AG04449 (cell line): ENCODE measurements at places on chromosomes 7 and 10.
A peak's percentile ranks its signal among the peaks of the same experiment; 100 is the strongest.

DNA sequence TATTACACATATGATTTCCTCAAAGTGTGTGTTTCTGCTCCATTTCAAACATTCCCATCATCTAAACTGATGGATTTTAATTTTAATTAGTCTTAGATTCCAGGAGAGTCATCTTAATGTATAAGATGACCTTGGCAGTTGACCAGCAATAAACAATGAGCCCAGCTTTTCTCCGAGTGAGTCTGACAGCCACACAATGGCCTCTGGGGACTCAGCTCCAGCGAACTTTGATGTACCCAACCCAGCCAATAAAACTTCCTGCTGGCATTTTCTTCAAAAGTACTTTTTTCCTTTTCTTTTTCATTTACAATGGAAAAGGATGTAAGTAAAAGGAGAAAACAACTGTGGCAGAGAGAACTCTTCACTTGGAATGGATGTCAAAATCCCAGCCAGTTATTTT, 139.1 kb upstream of the CTBP2 start:
- no peak for DNase-seq

DNA sequence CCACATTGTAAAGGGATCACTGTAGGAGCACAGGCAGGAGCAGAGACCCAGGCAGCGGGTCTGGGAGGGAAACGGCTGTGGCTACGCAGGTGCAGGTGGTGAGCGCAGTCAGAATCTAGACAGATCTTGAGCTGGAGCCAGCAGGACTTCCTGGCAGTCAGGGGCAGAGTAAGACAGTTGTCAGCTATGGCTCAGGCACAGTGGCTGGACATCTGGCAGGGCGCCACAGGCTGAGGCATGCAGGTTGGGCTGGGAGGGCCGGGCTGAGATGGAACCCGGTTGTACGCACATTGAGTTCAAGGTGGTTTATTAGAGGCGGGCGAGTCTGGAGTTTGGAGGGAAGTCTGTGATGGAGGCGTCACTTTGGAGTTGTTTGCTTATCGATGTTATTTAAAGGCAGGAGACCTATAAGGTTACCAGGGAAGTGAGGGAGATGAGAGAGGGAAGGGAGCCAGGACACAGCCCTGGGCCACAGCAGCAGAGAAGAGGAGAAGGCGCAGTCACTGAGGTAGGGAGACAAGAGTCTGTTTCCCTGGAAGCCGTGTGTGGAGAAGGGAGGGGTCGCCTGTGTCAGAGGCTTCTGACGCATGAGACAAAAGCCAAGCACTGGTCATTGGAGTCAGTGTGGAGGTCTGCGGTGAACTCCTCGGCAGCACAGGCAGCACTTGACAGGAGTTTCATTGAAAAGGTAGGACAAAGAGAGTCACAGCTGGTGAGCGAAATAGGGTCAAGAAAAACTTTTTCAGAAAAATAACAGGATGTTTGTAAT, 73.8 kb downstream of the LANCL2 start:
- DNase-seq: no peak

GRCh38 chr10:77311186-77311585, 326.4 kb downstream of the KCNMA1 start:
- DNase-seq: no peak

GRCh38 chr7:44175730-44176129, 13.5 kb downstream of the GCK start:
- no peak for DNase-seq

DNA sequence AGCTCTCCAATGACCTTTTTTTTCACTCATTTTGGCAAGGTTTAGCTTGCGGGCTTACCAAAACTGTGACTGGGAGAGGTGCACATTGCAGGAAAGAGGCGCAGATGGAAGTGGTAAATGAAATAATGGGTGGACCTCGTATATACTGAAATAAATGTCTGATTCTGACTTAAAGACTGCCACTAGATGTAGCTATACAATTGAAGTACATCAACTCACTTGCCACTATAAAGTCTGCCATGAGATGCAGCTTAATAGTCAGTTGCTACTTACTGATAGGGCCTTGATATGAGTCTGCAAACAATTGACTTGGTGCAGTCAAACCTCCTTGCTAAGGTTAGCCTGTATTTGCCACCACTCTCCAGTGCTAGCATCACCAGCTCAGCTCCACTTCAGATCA, 525.9 kb upstream of the MBL2 start:
- no peak for DNase-seq

DNA sequence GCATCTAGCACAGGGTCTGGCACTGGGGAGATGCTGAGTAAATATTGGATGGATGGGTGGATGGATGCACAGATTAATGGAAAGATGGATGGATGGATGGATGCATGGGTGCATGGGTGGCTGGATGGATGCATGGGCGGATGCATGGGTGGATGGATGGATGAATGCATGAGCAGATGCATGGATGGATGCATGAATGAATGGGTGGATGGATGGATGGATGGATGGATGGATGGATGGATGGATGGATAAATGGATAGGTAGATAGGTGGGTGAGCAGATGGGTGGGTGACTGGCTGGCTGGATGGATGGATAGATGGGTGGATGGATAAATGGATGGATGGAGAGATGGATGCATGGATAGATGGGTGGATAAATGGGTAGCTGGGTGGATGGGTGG, 5.7 kb downstream of the PAX4 start:
- no peak for DNase-seq

DNA sequence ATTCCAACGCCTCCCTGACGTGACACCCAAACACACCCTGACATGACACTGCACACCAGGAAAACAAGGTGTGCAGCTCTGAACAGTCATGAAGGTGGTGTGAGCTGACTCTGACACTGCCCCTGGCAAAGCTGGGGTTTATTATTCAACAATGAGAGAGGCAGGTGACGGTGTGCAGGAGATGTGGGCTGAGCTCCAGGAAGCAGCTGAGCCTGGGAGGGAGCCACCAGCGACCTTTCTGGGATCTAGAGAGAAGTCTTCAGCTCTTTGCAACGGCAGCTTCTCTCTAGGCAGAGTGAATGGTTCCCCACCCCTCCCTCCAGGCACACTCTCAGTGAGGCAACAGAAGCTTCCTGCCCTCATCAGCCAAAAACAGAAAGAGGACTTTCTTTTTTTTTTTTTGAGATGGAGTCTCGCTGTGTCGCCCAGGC, 65.6 kb downstream of the SH3PXD2A start:
- DNase-seq: no peak

- DNase-seq: no peak
These were observed 71.8 kb upstream of the STEAP1B start for GRCh38 chr7:22571766-22572165.

GRCh38 chr10:131269776-131270460, 41.6 kb downstream of the TCERG1L start:
- no peak for DNase-seq

DNA sequence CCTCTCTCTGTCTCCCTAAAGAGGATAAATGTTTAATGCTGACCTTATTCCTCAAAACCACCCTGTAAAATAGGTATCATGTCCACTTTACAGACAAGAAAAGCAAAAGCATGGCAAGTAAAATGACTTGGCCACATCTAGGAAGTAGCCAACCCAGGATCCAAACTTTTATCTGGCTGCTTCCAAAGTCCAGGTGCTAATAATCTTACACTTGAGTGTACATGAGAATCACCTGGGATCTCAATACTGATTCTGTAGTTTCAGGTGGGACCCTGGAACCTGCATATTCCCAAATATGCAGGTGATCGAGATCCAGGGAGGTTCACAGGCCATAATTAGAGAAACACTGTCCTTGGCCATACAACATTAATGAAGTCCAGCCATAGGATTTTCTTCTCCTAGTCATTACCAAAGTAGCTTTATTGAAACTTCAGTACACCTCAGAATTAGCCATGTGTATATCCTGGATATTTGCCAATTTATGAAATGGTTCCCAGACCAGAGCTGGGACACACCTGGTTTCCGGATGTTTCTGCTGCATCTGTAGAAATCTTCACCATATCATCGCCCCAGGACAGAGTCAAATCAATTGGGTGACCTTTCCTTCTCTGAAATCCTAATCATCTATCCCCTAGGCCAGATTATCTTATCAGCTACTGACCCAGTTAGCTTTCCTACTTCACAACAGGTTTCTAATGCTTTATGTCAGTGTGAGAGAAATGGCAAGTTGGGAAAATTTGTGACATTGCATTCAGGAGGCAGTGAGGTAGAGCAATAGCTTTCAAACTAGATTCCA, 119.1 kb upstream of the KMT2E start:
- no peak for DNase-seq

DNA sequence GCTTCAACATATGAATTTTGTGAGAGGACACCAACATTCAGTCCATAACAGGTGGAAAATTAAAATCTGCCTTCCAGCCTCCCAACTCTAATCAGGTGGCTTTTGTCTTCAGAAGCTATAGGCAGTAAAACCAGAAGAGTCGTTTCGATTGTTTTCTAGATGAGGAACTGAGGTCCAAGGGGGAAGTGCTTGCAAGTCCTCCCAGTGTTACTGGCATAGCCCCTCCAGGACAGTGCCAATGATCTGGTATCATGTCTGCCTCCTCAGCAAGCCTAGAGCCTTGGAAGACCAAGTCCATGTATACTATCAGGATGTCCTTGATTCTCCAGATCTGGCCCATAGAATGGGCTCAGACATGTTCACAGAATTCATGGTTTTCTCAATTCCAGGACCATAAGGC, 16.9 kb downstream of the CYP26A1 start:
- no peak for DNase-seq

- DNase-seq: no peak
These were observed 83.9 kb upstream of the FGFR2 start for GRCh38 chr10:121681997-121682687.

GRCh38 chr10:7593063-7593462, 73.7 kb downstream of the ITIH5 start:
- no peak for DNase-seq

GRCh38 chr10:86333826-86334487, 32.6 kb downstream of the GRID1 start:
- no peak for DNase-seq

DNA sequence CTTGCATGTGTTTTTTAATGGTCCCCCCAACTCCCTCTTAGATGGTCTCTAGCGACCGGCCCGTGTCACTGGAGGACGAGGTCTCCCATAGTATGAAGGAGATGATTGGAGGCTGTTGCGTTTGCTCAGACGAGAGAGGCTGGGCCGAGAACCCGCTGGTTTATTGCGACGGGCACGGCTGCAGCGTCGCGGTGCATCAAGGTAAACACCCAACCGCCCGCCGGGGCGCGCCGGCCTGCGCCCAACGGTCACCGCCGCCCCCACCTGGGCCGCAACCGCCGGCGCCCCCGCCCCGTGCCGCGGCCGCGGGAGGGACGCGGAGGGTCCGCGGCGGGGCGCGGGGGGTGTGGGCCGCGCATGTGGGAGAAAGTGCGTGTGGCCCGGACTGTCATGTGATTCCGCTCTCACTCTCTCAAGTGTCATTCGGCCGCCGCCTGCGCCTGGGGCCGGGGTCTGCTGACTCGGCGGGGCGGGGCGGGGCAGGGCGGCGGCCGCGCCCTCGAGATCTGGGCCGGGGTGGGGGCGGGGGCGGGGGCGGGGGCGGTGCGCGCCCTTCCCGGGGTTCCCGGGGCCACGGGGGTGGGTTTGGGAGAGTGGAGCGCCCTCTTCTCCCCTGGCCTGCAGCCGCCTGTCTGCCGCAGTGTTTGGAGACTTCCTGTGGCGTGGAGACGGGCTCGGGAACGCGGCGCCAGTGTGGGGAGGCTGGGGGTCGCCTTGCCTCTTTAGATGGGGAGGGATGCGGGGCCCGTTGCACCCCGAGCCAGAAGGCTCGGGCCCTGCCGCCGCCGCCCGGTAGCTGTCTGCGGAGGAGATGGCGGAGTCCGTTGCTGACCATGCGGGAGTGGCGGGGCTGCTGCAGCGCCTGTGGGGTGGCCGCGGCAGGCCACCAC, 817 bp downstream of the MLLT10 start:
- no peak for DNase-seq

GRCh38 chr7:4799508-4800268, 24.3 kb downstream of the AP5Z1 start:
- DNase-seq: no peak

DNA sequence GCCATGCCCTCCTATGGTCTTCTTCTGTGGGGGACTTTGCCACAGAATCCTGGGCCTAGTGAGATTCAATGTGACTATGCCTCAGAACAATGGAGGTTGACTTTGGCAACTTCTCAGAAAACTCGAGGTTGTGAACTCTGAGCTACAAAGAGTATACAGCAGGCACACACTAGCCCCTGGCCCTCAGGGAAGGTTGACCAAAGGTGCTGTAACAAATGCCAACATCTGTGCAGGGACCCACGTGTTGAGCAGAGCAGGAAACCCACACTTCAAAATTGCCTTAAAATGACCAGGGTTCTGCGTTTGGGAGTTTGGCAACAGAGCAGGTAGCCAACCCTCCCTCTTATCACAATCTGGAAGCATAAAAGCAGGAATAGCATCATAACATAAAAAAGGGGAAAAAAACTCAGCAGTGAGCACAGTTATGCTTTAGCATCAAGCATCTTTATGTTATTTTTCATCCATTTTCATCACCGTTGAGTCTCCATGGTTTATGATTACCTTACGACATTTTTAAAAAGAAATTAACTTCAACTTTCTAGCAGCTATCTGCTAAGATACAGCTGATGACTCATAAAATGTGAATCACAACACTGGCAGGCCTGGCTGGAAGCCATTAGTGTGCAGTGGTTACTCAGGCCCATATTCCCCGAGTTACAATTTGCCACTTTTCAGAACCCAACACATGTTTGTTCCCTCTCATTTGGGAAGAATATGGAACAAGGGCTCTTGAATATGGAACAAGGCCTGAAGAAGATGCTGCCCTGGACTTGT, 11.1 kb downstream of the PRLHR start:
- DNase-seq: peak; percentile 10

DNA sequence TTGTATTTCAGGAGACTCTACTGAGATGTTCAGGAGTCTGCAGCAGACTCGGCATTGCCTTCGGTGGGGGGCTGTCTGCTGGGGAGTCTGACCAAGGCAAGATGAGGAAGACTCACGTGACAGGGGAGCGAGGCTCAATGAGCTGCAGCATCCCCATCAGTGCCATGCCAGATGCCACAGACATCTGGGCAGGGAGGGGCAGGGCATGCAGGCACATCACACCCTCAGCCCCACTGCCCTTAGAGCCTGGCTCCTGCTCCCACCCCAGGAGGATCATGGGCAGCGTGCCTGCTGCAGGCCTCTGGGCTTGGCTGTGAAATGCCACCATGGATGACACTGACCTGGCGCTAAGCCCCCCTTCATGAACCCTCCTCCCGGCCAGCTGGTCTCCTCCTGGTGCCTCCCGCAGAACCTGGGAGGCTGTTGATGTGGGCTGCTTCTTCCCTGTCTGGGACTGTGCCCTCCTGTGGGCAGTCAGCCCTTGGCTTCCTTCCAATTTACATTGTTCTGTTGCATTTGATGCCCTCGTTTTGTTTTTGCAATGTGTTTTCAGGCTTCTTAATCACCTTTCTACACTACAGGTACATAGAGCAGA, 235.0 kb downstream of the PAXIP1 start:
- no peak for DNase-seq

GRCh38 chr7:33076737-33077136, 14.2 kb upstream of the NT5C3A start:
- DNase-seq: no peak

GRCh38 chr10:53361281-53361680, 588.7 kb upstream of the MBL2 start:
- DNase-seq: no peak

DNA sequence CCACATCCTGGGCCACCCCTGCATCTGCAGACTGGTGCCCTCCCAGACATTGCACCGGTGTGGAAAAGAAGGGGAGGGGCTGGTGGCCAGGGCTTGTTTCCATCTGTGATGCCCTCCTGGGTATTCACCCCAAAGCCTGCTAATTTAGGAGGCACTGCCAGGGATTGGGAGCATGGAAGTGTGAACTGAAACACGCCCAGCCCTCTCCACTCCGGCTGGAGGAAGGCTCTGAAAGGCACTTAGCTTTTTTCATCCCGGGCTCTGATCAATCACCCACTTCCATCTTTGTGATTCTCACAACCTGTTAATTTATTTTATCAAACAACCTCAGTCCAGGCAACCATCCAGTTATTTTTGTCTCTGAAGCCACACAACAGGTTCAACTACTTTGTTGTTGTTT, 20.9 kb upstream of the CPXM2 start:
- DNase-seq: no peak
